SK-N-SH (cell line): ENCODE measurements at places on chromosomes 16 and 17.

GRCh38 chr17:63482509-63482908 lies 5.6 kb downstream of the ACE start:
- peak; percentile 31 for DNase-seq

DNA sequence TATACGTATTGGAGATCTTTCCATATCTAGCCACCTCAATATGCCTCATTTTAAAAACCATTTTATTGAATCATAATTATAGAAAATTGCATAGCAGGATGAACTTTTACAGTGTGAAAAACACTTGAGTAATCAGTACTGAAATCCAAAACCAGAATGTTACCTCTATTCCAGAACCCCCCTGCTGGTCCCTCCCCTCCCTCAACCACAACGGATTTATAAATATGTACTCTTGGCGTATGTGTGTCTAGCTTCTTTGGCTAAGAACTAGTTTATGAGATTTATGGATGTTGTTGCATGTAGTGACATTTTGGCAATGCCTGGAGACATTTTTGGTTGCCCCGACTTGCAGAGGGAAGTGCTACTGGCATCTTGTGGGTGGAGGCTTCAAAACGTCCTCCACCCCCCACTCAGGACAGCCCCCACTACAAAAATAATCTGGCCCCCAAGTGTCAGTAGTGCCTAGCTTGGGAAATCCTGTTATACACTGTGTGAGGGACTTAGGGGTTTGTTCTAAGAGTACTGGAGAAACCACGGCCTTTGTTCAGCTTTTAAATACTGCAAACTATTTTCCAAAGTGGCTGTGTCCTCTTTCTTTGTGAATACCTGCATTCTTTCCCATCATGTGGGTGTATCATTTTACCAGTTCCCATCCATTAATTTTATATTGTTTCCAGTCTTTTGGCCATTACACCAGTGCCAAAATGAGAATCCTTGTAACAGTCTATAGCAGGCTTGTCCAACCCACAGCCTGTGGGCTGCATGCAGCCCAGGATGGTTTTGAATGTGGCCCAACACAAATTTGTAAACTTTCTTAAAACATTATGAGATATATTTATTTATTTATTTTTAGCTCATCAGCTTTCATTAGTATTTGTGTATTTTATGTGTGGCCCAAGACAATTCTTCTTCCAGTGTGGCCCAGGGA lies 23.7 kb downstream of the ITPRIPL2 start:
- DNase-seq: no peak

GRCh38 chr16:17566075-17566474 lies 95.3 kb upstream of the XYLT1 start:
- no peak for DNase-seq

GRCh38 chr16:10465821-10466220 lies 80.0 kb downstream of the ATF7IP2 start:
- DNase-seq: no peak

GRCh38 chr17:39235555-39236449 lies 10.1 kb upstream of the STAC2 start:
- peak; percentile 80 for DNase-seq

GRCh38 chr17:10624969-10625368 lies 32.1 kb downstream of the MYH3 start:
- DNase-seq: no peak

DNA sequence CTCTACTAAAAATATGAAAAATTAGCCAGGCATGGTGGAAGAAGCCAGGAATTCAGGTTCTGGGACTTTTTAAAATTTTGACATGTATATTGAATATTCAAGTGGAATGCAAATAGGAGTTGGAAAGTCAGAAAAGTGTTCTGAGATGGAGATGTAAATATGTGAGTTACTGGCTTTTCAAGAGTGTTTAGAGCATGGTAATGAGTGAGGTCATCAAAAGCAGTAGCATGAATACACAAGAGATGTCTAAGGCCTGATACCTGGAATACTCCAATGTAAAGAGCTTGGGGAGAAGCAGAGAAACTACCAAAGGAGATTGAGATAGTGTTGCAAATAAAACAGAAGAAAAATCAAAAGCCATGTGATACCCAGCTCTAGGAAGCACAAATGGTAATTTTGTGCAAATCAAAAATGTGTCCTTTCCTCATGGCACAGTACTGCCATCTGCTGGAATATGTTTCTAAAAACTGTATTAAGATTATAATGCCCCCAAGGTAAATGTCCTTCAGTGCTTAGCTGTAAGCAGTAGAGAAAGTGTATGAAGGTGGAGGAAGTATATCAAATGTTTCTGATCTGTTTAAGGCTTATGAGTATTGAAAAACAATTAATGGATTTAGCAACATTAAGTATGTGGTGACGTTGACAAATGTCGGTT lies 908.4 kb downstream of the KCNJ18 start:
- no peak for DNase-seq

DNA sequence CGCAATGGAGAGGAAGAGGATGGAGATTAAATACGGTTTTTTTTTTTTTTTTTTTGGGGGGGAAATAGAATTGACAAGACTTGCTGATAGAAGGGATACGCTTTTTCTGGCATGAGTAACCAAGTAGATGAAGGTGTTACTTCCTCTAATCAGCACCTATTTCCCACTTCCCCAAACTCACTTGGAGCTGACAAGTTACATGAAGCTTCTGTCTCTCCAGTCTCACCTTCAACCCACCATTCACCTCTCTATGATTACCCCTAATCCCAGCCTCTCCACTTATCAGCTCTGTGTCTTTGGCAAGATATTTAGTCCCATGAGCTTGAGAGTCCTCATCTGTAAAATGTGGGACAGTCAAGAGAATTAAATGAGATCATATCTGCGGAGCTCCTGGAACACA lies 185.9 kb upstream of the HS3ST3A1 start:
- DNase-seq: no peak

DNA sequence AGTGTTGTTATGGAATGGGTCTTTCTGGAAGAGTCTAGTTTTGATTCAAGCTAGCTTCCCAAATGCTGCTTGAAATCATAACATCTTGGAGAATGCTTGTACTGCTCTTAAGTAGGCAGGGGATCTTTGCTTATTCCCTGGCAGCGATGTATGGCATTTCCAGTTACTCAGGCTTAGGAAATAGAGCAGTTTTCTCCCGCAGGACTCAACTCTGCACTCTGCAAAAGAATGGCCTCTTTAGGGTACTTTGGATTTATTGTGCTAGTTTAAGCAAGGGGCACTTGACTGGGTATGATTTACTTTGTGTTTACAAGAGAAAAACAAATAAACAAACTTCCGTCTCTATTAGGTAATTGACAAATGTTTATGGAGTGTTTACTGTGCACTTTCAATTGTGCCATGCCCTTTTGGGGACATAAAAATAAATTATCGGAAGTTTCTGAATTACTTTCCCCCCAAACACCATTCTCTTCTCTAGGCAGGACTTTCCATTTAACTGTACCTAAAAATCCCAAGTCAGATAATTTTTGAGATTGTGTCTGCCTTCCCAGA lies 164.0 kb downstream of the MAP2K6 start:
- DNase-seq: no peak

DNA sequence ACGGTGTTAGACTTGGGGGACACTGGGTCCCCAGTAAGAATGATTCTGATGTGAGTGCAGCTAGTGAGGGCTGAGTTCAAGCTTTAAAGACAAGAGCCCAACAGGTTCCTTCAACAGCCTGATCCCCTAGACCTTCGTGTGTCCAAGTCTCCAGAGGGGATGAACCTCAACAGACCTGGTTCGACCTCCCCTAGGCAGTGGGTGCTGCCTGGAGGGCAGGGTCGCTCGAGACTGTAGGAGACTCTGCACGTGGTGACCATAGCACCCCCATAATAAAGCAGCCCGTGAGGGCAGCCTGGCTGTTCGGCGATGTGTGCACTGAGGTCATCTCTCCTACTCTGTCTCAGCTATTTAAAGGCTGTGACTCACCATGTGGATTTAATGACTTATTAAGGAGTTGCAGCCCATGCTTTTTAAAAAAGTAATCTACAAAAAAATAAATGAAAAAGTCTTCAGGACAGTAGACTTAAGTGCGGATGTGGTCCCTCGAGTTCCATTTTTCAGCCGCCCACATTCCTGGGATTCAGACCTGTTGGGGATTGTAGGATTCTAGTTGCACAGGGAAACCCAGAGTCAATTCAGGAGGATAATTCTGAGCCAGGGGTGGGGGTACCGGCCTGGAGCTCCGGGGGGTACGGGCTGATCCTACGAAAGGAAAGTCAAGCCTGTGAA lies 23.4 kb upstream of the METRNL start:
- no peak for DNase-seq

DNA sequence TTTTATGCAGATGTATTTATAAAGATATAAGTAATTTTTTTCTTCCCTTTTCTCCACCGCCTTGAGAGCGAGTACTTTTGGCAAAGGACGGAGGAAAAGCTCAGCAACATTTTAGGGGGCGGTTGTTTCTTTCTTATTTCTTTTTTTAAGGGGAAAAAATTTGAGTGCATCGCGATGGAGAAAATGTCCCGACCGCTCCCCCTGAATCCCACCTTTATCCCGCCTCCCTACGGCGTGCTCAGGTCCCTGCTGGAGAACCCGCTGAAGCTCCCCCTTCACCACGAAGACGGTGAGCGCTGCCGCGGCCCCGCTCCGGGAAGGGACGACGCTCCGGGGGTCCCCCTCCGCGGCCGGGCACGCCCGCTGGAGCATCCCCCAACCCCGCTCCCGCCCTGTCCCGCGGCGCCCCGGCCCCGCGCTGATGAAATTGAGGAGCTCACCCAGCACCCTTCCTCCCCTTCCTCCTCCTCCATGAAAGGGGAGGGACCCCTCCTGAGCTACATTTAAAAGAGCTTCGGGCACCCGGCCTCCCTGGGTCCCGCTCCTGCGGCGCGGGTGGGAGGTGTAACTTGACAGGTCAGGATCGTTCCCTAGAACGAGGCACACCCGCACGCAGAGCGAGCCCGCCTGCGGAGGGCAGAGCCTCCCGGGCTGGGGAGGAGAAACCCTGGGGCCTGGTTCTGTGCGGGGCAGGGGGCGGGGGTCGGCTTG lies 706 bp downstream of the HLF start:
- DNase-seq: peak; percentile 82

GRCh38 chr16:68332411-68333121 lies 21.7 kb downstream of the PRMT7 start:
- DNase-seq: peak; percentile 38

- no peak for DNase-seq
Observed at GRCh38 chr16:58046054-58046881, 20.7 kb downstream of the MMP15 start.

GRCh38 chr17:64171041-64171440 lies 41.1 kb upstream of the ERN1 start:
- no peak for DNase-seq

GRCh38 chr17:8220783-8221662 lies 10.6 kb upstream of the AURKB start:
- peak; percentile 73 for DNase-seq

DNA sequence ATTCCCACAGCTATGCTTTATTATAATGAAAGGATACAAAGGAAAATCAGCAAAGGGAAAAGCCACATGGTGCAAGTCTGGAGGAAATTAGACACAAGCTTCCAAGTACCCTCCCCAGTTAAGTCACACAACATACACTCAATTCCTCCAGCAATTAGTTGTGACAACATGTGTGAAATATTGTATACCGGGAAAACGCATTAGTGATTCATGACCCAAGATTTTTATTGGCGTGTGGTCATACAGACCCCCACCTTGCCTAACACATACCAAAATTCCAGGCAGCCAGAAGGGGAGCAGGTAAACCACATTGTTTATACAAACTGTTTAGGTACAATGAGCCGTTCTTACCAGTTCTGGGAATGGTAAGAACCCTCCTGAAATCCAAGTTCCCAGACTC lies 160.6 kb downstream of the CYB561 start:
- DNase-seq: no peak

GRCh38 chr17:5892921-5893675 lies 177.1 kb upstream of the WSCD1 start:
- no peak for DNase-seq

DNA sequence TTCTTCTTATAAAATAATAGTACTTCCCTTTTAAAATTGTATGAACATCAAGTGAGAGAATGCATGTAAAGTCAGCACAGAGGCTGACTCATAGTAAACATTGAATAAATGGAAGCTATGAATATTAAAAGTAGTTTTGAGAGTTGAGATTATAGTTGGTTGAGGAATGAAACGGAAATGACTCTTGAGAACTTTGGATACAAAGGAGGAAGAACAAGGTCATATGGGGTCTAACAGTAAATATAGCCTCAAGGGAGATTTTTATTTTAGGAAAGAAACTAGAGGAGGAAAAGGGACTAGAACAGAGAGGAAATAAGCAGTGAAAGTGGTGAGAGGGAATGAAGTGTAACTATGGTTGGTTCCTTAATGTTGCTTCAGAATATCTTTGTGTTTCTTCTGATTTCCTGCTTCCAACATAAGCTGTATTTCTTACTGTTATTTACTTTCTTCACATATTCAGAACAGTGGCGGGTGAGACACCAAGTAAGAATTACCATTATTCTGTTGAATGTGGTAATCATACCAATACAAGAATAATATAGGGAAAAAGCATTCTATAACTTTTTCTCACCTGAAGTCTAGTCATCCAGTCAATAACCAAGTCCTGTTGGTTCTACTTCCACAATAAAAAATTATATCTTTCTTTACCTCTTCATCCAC lies 165.1 kb downstream of the CHD9 start:
- DNase-seq: no peak

- no peak for DNase-seq
Observed at GRCh38 chr17:11388054-11388453, 147.0 kb downstream of the SHISA6 start.

DNA sequence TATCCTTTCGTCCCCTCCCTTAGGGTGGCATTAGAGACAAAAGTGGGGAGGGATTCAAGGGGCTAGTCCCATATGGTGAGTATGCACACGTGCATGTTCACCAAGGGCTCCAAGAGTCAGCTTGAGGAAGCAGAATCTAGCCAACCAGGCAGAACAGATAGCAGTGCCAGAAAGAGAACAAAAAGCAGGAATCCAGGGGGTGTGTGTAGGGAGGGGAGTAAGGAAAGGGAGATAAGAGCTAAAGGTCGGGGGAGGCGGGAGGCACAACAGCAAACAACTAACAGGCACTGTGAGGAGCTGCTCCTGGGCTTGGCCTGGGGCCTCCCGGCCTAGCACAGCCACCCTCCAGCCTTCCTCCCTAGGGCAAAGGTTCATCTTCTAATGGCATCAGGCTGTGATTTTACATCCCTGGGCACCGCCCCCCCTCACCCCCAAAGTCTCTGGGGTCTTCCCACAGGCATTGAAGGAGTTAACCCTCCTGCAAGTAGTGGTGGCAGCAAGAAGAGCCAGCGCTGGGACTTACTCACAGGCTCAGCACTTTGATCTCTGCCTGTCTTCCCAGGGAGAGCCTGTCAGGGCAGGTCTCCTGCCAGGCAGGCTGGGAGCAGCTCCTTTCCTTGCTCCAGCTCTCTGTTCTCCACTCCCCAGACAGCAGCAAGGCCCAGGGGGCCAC lies 12.4 kb upstream of the SUPT4H1 start:
- no peak for DNase-seq

- no peak for DNase-seq
Observed at GRCh38 chr16:35736546-35736945, 2277.1 kb downstream of the TP53TG3F start.

- no peak for DNase-seq
Observed at GRCh38 chr16:48235556-48236136, 8.5 kb upstream of the LONP2 start.
